Stimulated activated CD4-positive, alpha-beta T cell treated with anti-CD3 and anti-CD28 coated beads, Interleukin-12 subunit alpha, Interleukin-12 subunit beta, amount 100 ng/mL, for 4 hours (primary cell): ENCODE measurements at places on chromosomes 12 and 14.
A peak's percentile ranks its signal among the peaks of the same experiment; 100 is the strongest.

GRCh38 chr12:108825201-108825950 lies 32.0 kb downstream of the SSH1 start:
- DNase-seq: no peak

GRCh38 chr12:27966870-27967269 lies 5.7 kb downstream of the PTHLH start:
- DNase-seq: no peak

DNA sequence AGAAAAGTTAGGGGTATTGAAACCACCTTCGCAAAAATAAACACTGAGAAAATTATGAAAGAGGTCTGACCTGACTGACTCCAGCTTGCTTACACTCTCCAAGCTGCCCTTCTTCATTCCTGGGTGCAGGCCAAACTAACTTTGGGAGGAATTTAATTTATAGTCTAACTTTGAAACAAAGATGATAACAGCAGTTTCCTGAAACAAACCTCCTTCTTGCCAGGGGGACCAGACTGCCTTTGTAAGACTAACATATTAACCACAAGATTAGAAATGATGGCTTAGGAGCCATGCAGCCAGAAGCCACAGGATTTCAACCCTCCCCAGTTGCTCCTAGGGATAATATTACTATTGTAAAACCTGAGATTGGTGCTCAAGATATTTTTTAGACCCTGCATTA lies 13.8 kb upstream of the EEA1 start:
- DNase-seq: no peak

DNA sequence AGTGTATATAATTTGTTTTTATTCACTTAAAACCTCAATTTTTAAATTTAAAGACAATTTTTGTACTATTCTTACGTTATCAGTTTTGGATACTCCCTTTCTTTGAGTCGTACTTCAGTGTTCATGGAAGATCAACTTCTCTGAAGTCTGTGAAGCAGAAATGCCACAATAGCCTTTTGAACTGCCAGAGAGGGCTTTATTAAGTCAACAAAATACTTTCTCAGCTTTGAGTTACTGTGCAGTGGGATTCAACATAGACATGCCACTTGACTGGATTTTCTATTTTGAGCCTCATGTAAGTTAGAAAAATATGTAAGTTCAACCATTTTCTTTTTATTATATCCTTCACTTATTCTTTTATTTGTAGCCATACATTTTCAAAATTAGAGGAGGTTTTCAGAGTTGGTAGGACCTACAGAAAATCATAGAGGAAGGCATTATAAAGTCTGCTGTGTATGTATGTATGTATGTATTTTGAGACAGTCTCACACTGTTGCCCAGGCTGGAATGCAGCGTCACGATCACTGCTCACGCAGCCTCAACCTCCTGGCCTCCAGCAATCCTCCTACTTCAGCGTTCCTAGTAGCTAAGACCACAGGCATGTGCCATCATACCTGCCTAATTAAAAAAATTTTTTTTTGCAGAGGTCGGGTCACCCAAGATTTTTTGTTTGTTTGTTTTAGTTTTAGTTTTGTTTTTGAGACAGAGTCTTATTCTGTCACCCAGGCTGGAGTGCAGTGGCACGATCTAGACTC lies 31.3 kb upstream of the BCAT1 start:
- no peak for DNase-seq

GRCh38 chr14:101196795-101197590 lies 293.5 kb upstream of the RTL1 start:
- no peak for DNase-seq

- DNase-seq: no peak
These were observed 11.4 kb downstream of the GPR19 start for GRCh38 chr12:12684375-12685106.

DNA sequence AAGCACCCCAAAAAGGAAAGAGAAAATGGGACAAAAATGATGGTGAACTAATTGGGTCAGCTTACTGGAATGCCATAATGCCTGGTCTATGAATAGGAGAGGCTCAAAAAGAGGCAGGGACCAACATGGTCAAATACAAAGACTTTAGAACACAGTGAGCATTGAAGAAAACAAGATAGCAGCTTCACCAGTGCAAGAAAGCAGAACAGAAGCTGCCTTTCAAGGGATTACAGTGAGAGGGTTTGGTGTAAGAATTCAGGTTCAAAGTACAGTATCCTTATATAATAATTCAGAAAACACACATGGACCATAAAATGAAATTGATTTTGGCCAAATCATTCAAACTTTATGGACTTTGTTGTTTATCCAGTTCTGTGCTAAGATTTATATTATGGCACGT lies 162.1 kb downstream of the NAV3 start:
- no peak for DNase-seq

GRCh38 chr12:65560286-65560685 lies 264.0 kb upstream of the HMGA2 start:
- no peak for DNase-seq

DNA sequence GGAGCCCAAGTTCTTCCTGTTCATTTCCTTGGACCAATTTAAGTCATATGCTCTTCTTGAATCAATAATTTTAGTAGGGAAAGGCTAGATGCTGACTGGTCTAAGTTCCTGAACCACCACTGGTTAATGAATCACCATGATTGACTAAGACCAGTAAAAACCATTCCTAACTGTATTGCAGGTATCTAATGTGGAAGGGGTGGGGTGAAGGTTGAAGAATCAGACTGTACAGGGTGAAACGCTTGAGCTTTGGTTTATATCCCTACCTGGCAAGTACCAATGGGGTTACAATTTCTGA lies 100.1 kb downstream of the DYRK2 start:
- no peak for DNase-seq

- no peak for DNase-seq
These were observed 27.4 kb downstream of the DTX1 start for GRCh38 chr12:113083863-113084435.

DNA sequence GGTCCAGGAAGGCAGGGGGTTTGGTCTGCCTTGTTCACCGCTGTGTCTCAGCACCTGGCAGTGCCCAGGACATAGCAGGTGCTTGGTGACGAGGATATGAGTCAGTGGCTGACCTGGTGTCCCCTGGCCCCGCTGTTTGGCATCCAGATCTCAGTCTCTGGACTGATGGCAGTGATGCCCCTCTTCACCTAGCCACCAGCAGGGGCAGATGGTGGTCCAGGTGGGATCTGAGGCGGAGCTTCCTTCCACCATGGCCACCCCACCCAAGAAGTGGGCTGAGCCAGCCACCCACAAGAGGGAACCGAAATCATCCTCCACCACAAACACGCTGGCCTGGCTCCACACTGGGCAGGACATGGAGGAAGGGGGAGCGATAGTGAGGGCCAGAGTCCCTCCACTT lies 16.1 kb upstream of the SH2B3 start:
- DNase-seq: no peak

- peak; percentile 40 for DNase-seq
These were observed 11.4 kb upstream of the BCAT1 start for GRCh38 chr12:24960222-24960855.

- DNase-seq: no peak
These were observed 35.5 kb upstream of the RFLNA start for GRCh38 chr12:124259154-124260066.

DNA sequence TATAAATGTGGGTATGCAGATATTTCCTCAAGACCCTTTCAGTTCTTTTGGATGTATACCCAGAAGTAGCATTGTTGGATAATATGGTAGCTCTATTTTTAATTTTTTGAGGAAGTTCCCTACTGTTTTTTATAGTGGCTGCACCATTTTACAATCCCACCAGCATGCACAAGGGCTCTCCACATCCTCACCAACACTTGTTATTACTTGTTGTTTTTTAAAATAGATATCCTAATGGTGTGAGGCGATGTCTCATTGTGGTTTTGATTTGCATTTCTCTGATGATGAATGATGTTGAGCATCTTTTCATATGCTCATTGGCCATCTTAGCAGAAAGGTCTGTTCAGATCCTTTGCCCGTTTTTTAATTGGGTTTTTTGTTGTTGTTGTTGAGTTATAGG lies 47.1 kb downstream of the DIP2B start:
- DNase-seq: no peak

DNA sequence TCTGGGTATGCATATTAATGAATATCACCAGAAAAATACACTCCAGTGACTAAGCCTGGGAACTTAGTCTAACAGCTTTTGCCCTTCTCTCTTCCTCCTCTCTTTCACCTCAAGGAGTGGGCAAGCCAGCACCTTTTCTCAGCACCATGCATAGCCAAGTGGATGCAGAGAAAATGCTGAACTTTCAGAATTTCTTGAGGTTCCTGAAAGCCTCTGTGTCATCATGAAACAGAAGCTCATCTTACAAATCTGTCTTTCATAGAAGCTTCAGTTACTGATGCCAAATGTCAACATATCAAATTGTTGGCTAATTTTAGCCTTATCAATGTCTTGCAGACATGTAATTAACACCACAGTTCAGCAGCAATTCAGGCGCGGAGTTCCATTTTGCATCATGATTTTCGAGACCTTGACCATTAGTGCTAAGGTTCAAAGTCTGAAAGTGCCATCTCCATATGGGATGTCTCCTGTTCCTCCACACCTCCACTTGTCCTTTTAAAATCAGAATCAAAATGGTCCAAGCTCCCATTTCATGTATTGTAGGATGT lies 51.1 kb upstream of the RPH3A start:
- DNase-seq: no peak

DNA sequence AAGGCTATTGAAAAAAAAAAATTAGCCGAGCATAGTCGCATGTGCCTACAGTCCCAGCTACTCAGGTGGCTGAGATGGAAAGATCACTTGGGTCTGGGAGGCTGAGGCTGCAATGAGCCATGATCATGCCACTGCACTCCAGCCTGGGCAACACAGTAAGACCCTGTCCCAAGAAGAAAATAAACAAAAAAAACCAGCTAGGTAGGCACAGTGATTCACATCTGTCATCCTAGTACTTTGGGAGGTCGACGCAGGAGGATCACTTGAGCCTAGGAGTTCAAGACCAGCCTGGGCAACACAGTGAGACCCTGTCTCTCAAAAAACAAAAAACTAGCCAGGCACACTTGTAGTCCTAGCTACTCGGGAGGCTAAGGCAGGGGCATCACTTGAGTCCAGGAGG lies 8.2 kb downstream of the SARNP start:
- no peak for DNase-seq

- DNase-seq: no peak
These were observed 29.7 kb upstream of the DYNC1H1 start for GRCh38 chr14:101934601-101935150.

DNA sequence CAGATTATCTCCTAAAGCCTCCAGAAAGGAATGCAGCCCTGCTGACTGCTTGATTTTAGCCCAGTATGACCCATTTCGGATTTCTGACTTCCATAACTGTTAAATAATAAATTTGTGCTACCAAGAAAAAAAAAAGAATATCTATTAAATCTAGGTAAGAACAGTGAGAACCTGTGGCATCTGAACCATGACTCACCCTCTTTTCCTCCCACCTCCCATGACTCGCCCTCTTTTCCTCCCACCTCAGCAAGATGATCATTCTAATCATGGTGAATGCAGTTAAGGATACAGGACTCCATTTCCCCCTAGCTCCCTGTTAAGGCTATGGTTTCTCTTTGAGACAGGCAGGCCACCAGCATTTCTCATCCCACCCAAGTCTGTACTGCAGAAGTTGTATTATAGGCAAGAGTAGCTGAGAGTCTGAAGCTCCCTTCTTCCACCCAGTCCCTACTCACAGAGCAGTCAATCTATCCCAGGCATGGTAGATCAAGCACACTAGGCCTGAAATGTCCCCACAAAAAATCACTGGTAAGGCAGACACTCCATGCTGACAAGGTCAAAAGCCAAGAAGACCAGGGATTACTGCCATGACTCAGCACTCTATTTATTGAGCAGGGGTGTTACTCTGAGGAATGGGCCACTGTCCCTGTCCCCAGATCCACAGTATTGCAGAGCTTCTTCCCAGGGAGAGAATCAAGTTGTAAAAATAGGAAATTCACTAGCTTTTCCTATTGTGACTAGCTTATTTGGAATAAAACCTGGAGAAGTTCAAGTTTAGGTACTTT lies 188.9 kb downstream of the ADAMTS20 start:
- DNase-seq: no peak

GRCh38 chr14:77657280-77657679 lies 40.8 kb upstream of the SPTLC2 start:
- no peak for DNase-seq

DNA sequence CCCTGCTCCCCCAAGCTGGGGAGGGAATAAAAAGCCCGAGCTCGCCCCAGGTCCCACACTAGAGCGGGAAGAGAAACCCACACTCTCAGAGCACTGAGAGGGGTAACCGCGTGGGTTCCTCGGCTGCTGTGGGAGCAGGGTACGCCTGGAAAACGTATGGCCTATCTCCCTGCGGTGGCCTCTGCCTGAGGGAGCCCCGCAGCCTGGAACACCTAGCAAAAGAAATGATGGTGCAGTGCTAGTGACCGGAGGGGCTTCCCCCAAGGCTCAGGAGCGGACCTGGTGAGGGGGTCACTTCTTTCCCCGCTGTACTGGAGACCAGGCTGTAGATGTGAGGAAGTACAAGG lies 2.5 kb upstream of the OR4N2 start:
- no peak for DNase-seq

DNA sequence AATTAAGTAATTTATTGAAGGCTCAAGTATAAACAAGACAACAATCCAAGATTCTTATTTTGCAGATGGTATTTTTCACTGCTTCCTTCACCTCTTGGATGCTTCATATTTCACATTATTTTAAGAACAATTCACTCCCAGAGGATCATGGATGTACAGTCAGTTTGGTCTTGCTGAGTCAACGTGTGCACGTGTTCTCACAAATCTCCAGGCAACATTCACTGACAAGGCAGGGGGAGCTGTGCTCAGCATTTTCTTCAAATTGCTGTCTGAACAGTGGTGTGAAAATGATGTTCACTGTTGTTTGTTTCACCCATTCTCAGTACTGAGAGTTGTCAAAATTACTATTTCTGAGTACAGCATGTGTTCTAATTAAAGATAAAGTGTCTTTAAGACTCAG lies 118.3 kb upstream of the SLC38A4 start:
- no peak for DNase-seq

GRCh38 chr14:81579115-81579514 lies 45.5 kb upstream of the SEL1L start:
- no peak for DNase-seq

- no peak for DNase-seq
These were observed 44.7 kb upstream of the USP15 start for GRCh38 chr12:62215506-62215905.

DNA sequence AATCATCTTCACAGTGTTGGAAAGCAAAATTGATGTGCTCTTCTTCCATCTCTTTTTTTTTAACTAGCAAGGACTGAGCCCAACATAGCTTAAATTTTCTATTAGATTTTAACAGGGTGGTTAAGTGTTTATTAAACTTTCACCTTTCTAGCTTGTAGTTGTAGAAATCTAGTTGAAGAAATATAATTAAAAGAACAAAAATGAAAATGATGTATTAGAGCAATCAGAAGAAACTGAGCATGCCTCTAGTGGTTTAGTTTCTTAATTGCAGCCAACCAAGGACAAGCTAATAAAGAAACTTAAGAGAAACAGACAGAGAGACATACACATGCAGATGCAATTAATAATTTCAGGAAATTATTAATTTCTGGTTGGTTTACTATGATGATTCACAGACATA lies 673.0 kb upstream of the LMO3 start:
- DNase-seq: no peak

DNA sequence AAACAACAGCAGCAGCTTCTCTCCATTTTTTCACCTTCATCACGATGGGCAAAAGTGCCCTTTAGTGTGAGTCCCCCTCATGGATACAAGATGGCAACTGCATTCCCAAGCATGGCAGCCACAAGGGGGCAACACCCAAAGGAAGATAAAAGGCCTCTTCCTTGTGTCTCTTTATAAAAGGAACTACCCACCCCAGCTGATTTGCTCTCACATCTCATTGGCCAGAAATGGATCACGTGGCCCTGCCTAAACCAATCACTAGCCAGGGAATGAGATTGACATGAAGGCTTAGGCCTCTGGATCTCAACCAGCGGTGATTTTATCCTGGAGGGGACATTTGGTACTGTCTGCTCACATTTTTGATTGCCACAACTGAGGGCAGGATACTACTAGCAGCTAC lies 21.9 kb upstream of the IFT81 start:
- no peak for DNase-seq
